Epithelial cell of proximal tubule (primary cell): ENCODE measurements at places on chromosomes 3 and 15.

DNA sequence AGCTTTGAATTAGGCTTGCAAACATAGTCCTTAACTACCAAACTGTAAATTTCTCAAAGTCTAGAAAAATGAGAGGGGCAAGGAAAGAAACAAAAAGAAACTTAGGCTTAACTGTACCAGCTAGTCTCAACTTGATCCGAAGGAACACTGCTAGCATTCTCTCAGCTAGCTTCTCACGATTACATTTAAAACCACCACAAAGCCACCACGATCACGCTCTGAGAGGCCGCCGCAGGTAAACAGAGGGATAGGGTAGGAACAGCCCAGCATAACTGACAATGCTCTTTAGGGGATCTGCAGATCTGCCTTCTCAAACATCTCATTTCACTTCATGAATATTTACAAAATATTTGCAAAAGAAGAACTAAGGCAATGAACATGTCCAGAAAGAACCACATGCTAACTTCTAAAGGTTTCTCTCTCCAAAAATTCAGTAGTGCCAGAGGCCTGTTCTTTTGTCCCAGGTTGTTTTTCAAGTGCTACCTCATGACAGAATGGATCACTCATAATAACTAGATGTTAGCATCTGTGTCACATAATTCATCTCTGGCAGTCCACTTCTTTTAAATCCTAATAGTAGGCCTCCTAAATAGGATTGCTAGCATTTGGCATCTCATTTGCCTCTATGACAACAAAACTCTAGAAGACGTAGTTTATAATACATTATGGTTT is 18.9 kb downstream of the VGLL4 start:
- DNase-seq: no peak

- peak; percentile 87 for DNase-seq
These were observed 22.9 kb upstream of the DNAAF4 start for GRCh38 chr15:55530861-55531313.

- no peak for DNase-seq
These were observed 13.6 kb upstream of the ONECUT1 start for GRCh38 chr15:52803467-52804306.

DNA sequence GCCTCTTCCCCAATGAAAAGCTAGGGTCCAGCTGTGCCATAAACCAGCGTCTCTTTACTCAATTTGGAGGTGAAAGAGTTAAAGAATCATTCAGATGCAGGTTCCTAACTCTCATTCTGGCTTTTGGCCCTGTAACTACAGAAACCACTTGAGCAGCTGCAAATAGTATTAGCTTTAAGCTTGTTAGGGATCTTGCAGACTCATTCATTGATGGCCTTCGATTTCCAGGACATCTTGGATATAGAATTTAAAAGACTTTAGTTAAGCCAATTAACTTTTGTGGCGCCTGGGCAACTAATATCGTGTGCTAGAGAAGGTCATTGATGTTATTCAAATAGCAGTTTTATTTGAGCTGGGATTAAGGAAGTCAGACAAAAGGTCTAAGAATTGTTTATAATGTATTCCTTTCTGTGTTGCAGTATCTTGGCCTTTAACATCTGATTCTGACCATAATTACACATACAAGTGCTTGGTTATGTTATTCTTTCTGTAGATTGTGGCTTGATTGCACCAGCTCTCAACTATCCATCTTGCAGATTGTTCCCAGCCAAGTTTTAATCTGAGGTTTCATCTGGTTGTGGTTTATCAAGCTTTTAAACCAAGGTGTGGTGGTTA is 185.3 kb downstream of the CACNA2D3 start:
- no peak for DNase-seq

DNA sequence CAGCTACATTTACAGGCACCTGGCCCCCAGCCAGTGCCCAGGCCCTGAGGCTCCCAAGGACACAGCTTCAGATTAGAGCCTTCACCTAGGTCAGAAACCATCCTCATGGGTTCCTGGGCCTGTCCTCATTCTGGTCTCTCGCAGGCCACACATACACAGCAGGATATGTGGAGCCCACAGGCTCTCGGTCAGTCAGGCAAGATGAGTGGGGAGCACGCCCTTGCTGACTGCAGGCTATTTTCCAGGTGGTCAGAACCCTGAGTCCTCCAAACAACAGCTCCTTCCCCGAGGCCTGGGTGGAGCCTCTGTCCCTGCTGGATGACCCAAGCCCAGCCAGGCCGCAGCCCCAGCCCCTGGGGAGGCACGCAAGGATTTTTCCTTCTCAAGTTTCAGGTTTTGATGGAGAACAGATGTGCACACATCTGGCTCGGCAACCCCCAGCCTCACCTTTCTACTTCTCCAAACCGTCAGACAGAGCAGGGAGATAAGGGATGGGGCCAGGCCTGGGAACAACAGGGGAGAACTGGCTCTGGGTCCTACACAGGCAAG is 1.6 kb downstream of the STRA6 start:
- no peak for DNase-seq

DNA sequence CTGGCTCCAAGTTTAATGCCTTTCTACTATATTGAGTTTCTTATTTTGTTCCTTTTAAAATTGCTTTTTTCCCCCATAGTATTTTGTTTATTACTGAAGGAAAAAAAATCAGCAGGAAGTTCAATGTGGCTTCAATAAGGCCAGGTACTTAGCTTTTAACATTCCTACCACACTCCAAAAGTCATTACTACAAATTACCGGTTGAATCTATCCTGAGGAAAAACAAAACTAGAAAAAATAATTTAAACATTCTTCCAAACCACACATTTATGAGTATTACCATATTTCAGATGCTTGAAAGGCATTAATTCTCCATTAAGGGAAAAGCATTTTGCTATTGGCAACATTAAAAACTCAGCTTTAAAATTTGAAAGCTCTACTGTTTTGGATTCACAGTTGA is 20.2 kb upstream of the TNFSF10 start:
- DNase-seq: no peak

GRCh38 chr3:149224736-149225594 is 3.3 kb upstream of the CP start:
- peak; percentile 98 for DNase-seq

GRCh38 chr3:129304146-129304961 is 25.7 kb downstream of the HMCES start:
- DNase-seq: no peak

GRCh38 chr3:119601154-119601553 is 3.5 kb downstream of the PLA1A start:
- DNase-seq: no peak

- DNase-seq: no peak
These were observed 219.9 kb downstream of the OPA1 start for GRCh38 chr3:193812791-193813500.

- DNase-seq: no peak
These were observed 269.8 kb upstream of the ADAMTS9 start for GRCh38 chr3:64957408-64958198.

- DNase-seq: no peak
These were observed 33.7 kb downstream of the VIPR1 start for GRCh38 chr3:42535981-42536784.

DNA sequence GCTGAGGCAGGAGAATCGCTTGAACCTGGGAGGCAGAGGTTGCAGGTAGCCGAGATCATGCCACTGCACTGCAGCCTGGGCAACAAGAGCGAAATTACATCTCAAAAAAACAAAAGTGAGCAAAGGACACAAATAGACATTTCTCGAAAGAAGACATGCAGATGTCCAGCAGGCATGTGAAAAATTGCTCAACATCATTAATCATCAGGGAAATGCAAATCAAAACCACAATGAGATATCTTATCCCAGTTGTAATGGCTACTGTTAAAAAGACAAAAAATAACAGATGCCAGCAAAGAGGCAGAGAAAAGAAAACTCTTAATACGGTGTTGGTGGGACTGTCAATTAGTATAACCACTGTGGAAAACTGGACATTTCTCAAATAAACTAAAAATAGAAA is 20.9 kb downstream of the ASB7 start:
- DNase-seq: no peak

- DNase-seq: no peak
These were observed 32.2 kb upstream of the PTPN23 start for GRCh38 chr3:47348411-47349154.

DNA sequence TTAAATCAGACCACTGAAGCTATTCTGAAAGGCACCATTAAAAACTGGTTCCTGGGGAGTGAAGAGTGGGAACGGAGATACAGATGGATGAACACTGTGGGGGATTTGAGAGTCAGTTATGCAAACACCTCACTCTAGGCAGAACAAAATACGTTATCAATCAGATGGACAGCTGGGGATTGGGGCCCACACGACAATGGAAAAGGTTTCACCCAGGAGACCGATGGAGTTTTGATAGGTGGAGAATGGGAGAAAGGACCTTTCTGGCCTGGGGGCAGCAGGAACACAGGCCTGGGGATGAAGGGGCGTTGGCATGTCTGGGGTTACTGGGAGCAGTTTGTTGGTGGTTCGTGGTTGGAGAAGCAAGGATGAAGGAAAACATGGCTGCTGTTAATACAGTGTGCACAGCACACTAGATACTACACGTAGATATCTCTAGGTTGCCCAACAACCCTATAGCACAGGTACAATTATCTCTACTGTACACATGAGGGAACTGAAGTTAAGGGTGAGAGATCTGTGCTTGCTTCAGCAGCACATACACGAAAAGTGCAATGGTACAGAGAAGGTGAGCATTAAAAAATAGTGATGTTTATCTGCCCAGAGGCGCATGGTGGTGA is 16.5 kb downstream of the ST6GAL1 start:
- DNase-seq: no peak

GRCh38 chr3:48278884-48279559 is 38.1 kb downstream of the ZNF589 start:
- no peak for DNase-seq

- DNase-seq: no peak
These were observed 29.2 kb upstream of the TRPM1 start for GRCh38 chr15:31130576-31131237.

DNA sequence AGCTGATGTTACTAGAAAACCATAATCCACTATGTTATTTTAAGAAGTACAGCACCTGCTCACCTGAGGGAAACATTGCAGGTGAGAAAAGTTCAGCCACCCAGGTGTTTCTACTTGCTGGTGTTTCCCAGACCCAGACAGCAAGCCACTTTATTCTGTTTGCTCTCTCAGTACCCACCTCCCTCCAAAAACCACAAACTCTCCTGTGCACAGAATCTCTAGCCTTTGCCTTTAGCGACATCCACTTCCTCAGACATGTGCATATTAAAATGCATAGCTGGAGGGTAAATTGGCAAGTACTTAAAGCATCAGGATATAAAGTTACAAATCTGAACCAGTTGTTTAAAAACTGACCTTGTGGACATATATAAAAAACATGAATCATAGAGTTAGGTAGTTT is 36.7 kb downstream of the VGLL3 start:
- no peak for DNase-seq

DNA sequence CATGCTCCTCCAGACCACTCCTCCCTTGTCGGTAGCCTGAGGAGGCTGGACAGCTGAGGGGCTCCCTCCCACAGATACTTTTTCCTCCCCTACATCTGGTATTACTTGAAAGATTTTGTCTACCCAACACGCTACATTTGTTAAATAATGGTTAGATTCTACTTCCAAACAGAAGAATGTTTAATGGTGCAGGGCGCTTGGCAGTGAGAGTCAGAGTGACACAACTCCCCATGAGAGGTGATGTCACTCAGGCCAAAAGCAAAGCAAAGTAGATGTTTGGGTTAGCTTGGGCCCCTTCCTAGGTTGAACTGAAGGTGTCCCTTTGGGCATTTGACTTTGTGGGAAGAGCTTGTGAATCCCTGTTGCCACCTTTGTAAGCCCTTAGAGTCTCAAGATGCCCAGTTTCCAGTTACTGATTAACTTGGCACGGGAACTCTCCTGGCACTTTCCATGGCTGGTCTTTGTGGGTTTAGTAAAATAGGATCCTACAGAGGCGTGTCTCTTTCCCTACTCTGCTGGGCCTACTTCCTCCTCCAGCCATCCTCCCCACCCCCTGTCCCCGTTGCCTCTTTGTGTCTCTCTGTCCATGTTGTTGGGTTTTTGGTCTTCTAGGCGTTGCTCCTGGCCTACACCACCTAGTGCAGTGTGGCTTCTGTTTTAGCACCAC is 5.6 kb downstream of the LIMD1 start:
- DNase-seq: no peak

GRCh38 chr3:25856902-25857518 is 67.1 kb downstream of the OXSM start:
- DNase-seq: no peak

GRCh38 chr3:142244056-142244455 is 18.7 kb upstream of the GK5 start:
- DNase-seq: no peak

DNA sequence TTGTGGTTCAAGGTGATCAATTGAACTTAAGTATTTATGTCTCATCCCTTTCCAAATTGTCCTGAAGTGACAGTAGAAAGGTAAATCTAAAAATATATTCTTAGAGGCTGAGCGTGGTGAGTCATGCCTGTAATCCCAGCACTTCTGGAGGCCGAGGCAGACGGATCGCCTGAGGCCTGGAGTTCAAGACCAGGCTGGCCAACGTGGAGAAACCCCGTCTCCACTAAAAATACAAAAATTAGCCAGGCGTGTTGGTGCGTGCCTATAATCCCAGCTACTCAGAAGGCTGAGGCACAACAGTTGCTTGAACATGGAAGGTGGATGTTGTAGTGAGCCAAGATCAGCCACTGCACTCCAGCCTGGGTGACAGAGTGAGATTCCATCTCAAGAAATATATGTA is 226.6 kb downstream of the DPH6 start:
- DNase-seq: no peak

DNA sequence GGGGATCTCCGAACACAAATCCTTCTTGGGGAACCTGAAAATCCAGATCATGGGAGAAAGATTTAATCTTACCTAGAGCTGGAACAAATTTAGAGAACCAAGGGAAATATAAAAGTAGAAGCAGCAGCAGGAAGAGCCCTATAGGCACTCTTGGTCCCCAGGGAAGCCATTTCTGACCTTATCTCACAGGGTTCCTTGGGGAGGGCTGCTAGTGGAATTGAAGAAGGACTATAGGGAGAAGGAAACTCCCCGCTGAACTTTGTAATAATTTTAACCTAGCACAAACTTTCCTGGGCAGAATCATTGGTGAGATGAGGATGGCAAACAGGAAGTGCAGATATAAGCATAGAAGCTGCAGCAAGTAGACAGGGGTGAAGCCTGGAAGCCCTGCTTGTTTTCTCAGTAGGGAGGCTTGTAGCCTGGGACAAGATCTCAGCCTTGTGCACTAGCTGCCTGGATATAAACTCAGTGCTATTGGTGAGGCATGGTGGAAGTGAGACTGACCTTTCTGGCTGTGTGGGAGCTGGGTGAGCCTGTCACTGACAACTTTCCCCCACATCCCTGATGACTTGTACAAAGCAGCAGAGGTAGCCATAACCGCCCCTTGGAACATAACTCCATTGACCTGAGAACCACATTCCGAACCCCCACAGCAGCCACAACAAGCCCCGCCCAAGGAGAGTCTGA is 343.0 kb upstream of the TGFBR2 start:
- no peak for DNase-seq

DNA sequence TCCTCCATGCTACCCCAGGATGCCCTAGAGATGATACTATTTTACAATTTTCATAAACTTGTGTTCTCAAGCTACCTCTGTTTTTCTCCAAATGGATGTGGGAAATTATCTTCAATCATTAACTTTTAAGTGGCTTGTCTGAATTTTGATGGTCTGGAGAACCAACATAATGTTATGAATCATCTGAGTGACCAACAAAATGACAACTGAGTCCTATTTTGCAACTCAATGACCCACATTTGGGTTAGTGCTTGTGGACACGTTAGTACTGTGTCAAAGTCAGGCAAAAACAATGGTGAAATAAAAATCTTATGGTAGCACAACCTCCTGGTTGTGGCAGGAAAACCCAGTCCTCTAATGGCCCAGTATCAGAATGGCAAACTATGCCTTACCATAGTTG is 352.4 kb upstream of the ZNF385D start:
- DNase-seq: no peak

GRCh38 chr3:138199851-138200250 is 12.8 kb downstream of the ARMC8 start:
- DNase-seq: no peak
